ENCODE measurements at places on chromosomes 16 and 17.
A peak's percentile ranks its signal among the peaks of the same experiment; 100 is the strongest.

- DNase-seq: no peak
These were observed 2.9 kb upstream of the CARMIL2 start for GRCh38 chr16:67641779-67642708.

- DNase-seq: no peak
These were observed 513 bp downstream of the ADAM11 start for GRCh38 chr17:44759086-44759915.

DNA sequence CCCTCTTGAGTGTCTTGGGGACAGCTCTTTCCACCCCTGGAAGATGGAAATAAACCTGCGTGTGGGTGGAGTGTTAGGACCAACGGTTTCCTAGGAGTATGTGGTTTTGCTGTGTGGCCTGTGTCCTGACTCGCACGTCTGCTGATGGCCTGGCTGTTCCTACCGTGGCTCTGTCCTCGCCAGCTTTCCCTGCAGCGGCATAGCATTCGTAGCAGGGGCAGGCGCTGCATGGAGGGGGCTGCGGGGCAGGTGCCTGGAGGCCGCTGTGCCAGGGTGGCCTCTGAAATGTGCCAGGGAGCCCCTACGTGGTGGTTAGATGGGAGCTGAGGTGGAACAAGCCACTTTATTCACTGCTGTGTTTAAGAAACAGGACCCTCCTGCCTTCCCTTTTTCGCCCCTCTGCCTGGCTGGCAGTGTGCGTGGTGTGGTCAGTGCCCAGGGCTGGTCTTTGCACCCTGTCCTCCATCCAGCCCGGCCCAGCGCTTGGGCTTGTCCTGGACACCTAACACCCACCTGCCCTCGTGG, 10.6 kb downstream of the SLC16A3 start:
- no peak for DNase-seq

DNA sequence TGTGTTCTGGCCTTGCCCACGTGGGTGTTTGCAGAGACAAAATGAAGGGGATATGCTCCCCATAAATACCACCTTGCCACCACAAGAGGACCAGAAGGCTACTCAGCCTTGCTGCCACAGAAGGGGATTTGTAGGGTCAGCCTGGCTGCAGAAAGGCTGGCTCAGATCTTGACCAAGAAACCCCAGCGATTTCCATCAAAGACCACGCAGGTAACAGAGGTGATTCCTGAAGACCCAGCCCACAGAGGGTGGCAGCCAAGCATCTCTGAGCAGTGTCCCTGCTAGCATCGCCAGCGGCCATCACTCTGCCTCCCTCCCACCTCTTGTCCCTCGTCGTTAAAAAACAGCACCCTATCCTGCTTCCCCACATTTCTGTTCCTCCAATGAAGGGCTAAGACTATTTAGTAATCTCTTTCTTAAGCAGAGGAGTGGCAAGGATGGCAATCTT, 54.9 kb downstream of the BEAN1 start:
- no peak for DNase-seq

DNA sequence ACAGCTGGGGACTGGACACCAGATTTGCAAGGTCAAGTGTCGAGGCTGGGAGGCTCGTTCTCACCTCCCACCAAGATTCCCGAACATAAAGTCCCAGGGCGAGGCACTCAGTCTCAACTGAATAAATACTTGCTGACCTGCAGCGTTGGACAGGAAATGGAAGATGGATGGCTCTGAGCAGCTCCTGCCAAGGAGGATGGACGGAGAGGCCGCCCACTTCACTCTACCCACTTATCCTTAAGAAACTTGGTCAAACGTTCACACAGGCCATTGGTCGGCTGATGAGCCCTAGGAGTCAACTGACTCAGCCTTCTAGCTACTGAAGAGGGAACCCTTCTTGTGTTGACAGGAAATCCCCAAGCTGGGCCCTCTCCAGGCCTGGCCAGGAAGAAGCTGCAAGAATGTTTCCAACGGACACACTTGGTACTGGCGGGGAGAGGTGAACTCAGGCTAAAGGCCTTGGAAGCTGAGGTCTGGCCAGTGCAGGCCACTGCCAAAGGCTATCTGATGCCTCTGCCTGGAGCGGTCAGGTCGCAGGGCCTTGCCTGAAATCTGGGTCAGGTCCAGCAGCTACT, 50.0 kb downstream of the VAC14 start:
- DNase-seq: peak; percentile 40

GRCh38 chr17:49496183-49496866, 1.2 kb downstream of the NGFR start:
- no peak for DNase-seq

DNA sequence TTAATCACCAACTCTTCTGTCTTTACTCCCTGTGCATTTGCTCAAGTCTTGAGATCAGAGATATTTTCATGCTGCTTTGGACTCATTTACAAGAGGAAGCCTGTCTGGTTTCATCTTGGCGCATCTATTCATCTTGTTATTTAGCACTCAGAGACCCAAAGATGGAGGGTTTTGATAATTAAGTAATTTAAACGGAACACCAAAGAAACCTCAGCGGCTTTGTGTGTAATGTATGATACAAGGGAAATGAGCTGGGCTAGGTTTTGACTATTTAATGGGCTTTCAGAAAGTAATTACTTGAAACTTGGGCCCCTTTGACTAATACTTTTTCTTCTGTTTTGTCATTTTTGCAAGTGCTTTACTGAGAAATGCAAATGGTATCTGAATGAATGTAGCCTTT, 66.2 kb upstream of the CACNG3 start:
- DNase-seq: no peak

GRCh38 chr16:21590287-21590686, 9.1 kb upstream of the METTL9 start:
- no peak for DNase-seq

DNA sequence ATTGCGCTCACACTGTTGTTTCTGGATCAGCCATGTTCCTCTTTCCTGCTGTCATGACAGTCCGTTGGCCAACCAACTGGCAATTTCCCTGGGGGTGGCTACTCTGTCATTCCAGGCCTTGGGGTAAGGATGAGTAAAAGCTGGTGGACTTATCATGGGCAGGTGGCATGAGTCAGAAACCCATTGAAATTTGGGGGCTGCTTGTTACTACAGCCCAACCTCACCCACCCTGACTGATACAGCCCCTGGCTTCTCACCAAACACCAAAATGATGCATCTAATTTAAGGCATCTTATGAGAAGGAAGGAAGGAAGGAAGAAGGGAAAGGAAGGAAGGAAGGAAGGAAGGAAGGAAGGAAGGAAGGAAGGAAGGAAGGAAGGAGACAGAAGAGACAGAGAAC, 53.9 kb upstream of the CRHR1 start:
- no peak for DNase-seq

GRCh38 chr16:88626646-88627045, 11.7 kb upstream of the IL17C start:
- DNase-seq: no peak

DNA sequence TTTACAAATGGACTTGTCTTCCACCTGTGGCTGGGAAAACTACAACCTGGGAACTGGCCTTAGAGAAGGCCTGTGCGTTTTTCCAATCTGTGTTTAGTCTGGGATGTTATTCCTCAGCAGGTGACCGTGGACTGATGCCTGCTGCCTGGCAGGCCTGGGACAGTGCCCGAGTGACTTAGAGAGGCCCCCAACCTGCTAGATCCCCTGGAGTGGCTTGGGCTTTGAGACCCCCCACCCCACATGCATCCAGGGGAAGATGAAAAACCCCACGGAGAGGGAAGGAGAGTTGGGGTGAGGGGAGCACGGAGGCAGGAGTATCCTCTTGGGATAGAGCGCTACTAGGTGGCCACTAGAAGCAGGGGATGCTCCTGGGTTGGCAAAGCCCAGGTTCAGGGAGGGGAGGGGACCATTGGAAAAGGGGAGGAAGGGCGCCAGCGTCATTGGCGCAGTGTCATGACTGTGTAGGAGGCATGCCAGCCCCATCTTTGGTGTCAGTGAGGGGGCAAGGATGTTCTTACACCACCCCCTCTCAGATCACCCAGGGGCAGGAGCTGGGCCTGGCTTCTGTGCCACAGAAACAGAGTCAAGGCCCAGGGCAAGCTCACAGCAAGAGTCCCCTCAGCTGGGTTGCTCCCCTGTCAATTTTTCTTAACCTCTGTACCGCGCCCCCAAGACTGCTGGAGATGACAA, 54.1 kb downstream of the MEAK7 start:
- no peak for DNase-seq

GRCh38 chr17:8015957-8016631, 13.7 kb downstream of the GUCY2D start:
- DNase-seq: no peak

DNA sequence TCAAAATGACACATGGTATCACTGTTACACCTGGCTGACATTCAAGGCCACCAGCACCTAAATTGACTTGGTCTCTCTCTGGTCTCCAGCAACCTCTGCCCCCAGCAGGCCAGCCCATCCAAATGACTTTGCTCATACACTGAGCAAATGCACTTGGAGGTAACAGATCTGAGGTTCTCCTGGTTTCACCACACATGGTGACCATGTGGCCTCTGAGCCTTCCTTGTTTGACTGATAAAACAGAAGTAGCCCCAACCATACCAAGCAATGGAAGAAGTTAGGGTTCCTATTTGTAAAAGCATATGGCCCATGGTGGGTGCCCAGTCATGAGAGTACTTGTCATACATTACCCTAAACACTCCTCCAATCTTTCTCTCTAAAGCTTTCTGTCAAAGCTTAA, 181.7 kb downstream of the MRTFB start:
- DNase-seq: no peak

DNA sequence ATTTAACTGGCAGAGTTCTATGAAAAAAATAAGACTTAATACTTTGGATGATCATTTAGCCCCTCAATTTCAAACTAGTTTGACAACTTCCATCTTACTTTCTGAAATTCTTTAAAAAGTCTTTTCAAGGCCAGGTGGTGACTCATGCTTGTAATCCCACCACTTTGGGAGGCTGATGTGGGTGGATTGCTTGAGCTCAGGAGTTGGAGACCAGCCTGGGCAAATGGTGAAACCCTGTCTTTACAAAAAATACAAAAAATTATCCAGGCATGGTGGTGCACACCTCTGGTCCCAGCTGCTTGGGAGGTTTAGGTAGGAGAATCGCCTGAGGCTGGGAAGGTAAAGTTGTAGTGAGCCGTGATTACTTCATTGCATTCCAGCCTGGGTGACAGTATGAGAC, 154.4 kb downstream of the TANC2 start:
- DNase-seq: no peak

GRCh38 chr16:71479420-71479819, 9.7 kb downstream of the ZNF19 start:
- no peak for DNase-seq

DNA sequence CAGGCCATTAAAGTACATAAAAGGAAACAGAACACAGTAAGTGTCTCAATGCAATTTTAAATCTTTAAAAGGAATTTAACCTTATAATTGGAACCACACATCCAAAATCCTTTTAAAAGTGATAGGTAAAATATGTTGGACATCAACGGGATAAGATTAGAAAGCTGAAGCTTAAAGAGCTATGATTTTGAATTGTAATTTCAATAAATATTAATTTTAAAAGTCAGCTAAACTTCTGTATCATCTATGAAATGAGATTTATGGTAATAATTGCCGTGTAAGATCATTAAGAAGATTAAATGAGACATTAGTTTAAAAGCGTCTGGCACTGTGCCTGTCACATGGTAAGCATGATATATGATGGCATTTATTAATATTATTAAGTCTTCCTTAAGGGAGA, 31.3 kb downstream of the CCDC42 start:
- no peak for DNase-seq

- DNase-seq: no peak
These were observed 92.4 kb downstream of the DNAH9 start for GRCh38 chr17:11690681-11691080.

- no peak for DNase-seq
These were observed 94.3 kb downstream of the C17orf67 start for GRCh38 chr17:56739376-56739775.

- no peak for DNase-seq
These were observed 9.6 kb downstream of the SLX4 start for GRCh38 chr16:3601614-3602319.

DNA sequence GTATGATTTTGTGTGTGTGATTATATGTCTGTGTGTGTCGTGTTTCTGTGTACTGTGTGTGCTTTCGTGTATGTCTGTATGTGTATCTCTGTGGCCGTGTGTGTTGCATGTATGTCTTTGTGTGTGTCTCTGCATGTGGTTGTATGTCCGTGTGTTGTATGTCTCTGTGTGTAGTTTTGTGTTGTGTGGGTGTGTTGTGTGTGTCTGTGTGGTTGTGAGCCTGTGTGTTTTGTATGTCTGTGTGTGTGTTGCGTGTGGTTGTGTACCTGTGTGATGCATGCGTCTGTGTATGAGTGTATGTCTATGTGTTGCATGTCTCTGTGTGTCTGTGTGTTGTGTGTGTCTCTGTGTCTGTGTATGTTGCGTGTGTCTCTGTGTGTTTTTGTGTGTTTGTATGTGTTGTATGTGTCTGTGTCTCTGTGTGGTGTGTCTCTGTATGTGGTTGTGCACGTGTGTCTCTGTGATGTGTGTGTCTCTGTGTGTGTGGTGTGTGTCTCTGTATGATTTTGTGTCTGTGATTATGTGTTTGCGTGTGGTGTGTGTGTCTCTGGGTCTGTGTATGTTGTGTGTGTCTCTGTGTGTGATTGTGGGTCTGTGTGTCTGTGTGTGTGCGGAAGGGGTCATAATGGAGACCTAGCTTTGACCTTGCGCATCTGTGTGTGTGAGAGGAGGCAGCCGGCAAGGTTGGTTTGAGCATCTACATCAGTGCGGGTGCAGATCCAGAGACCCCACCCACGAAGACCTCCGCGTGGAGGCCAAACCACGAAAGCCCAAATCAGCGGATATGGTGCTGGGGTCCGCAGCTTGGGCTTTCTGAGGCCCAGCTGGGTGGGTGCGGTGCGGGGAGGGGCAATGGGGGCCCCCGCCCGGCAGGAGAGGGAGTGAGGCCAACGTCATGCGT, 212.6 kb upstream of the GSE1 start:
- DNase-seq: no peak

GRCh38 chr16:5016967-5017677, 16.6 kb downstream of the NAGPA start:
- DNase-seq: no peak

DNA sequence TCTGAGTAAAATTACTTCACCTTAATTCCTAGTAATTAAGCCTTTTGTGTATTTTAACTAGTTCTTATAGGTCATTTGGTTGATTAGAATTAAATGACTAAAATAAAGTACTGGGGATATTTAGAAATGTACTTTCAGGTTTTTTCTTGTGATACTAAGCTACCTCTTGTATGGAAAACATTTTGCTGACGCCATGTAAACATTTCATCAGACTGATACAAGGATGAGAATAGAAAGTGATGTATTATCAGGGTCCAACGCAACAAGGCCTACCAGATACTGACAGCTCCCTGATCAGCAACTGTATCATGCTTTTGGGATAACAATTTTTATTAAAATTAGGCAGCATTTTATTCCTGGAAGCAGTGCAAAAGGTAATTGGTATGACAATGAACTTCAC, 1.7 kb downstream of the SMARCE1 start:
- DNase-seq: no peak

DNA sequence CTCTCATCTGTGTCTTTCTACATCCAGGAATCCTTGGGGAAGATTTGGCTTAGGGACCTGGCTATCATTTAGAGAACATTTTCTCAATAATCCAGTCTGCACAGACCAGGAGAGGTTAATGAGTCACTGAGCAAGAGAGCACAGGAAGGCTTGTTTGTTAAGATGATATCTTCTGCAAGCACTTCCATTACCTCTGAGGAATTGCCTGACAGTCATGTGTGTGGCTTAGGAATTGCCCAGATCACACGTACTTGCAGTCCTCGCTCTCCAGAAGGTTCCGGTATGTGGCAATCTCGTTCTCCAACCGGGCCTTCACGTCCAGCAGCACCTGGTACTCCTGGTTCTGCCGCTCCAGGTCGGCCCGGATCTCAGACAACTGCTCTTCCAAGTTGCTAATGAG, 3.3 kb downstream of the KRT37 start:
- DNase-seq: no peak

All from AG04449 (cell line).